ENCODE measurements at places on chromosomes 4 and X.

DNA sequence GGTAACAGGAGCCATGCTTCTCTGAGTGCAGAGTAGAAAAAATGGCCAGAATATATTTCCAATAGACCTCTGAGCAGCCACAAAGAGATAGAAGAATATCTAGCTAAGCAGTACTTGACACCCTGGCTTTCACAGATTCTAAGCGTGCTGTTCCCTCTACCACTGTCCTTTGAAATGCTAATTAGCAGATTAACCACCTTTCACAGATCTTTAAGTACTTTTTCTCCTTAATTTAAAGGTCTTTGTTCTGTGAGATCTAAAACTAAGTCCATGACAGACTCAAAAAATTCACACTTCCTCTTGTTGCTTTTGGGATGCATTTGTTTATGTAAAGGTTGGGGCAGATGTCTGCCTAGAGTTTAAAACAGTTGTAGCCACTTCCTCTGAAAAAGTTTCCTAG lies 28.3 kb upstream of the MAGEC2 start:
- DNase-seq = no peak

GRCh38 chr4:177879851-177880250 lies 437.6 kb upstream of the AGA start:
- DNase-seq = no peak

GRCh38 chr4:147799986-147800555 lies 68.2 kb downstream of the ARHGAP10 start:
- peak; percentile 51 for DNase-seq

- peak; percentile 2 for DNase-seq
Observed at GRCh38 chrX:69060631-69061408, 104.4 kb downstream of the PJA1 start.

GRCh38 chr4:168319486-168320019 lies 1.0 kb upstream of the DDX60 start:
- peak; percentile 9 for DNase-seq

DNA sequence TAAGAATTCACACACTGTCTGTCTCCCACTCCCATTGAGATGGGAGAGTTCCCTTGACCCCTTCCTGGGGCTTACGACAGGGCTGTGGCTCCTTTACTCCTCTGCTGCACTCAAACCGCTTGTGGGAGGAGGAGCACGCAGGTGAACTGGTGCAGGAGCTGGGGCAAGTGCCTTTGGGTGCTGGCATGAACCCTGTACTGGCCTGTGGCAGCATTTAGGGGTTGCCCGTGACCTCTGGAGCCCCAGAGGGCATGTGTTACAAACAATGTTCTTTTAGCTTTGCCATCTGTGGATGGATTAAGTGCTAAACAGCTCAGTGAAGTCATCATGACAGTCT lies 21.8 kb upstream of the FTHL17 start:
- DNase-seq = no peak

GRCh38 chrX:11611965-11612364 lies 53.8 kb downstream of the ARHGAP6 start:
- no peak for DNase-seq

DNA sequence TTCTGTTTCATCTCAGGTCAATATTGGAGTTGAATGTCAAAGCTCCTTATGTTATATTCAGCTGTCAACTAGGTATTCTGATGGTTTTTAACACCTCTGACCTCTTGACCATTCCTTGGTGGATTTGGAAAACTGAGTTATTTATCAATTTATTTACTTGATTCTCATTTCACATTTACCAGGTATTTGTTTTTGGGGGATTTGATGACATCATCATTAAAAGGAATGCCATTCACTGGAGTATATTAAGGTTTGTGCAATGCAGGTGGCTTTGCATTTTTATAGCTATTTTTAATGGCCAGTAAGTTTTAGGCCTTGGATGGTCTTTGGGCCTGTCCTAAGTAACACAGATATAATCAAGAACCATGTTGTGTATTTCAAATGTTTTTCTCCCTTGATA lies 67.2 kb downstream of the TSPAN7 start:
- no peak for DNase-seq

- DNase-seq = no peak
Observed at GRCh38 chr4:94544811-94545210, 93.1 kb downstream of the PDLIM5 start.

GRCh38 chr4:22323691-22324090 lies 192.2 kb downstream of the ADGRA3 start:
- DNase-seq = no peak

DNA sequence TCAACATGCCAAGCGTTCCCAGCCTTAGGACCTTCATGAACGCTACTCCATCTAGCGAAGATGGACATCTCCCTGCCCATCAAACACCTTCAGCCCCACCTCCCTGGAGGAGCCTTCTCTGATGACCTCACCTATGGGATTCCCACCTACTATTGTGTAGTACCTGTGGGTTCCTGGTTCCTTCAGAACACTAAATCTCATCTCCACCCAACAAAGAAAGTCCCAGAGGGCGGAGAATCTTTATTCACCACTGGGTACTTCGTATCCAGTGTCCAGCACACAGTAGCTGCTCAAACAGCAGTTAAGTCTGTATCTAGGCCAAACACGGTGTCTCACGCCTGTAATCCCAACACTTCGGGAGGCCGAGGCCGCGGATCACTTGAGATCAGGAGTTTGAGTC lies 10.1 kb downstream of the RBM47 start:
- no peak for DNase-seq

- DNase-seq = no peak
Observed at GRCh38 chr4:190017357-190018200, 9.5 kb downstream of the FRG2 start.

GRCh38 chrX:149563359-149563758 lies 13.6 kb upstream of the HSFX3 start:
- DNase-seq = no peak

- no peak for DNase-seq
Observed at GRCh38 chrX:7120878-7121219, 26.7 kb upstream of the STS start.

DNA sequence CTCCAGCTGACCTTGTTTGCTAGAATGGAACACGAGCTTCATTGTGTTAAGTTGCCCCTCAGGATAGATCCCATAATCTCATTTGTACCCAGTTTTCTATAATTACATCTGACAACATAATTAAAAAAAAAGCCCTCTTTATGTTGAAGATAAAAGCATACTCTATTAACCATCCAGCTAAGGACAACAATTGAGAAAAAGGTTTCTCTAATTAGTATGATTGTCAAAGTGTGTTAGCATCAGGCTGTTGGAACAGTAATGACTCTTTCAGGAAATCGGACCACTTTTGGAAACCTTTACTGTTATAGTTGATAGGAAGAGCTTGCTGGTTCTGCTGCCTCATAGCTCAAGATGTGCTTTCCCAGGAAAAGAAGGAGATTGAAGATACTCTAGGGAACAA lies 172.6 kb downstream of the FHIP1A start:
- DNase-seq = no peak

GRCh38 chr4:123896446-123897071 lies 500.0 kb downstream of the SPRY1 start:
- no peak for DNase-seq

Data from suppressor macrophage treated with lipopolysaccharide for 4 hours (primary cell).